ENCODE measurements at places on chromosomes 6 and 20.

DNA sequence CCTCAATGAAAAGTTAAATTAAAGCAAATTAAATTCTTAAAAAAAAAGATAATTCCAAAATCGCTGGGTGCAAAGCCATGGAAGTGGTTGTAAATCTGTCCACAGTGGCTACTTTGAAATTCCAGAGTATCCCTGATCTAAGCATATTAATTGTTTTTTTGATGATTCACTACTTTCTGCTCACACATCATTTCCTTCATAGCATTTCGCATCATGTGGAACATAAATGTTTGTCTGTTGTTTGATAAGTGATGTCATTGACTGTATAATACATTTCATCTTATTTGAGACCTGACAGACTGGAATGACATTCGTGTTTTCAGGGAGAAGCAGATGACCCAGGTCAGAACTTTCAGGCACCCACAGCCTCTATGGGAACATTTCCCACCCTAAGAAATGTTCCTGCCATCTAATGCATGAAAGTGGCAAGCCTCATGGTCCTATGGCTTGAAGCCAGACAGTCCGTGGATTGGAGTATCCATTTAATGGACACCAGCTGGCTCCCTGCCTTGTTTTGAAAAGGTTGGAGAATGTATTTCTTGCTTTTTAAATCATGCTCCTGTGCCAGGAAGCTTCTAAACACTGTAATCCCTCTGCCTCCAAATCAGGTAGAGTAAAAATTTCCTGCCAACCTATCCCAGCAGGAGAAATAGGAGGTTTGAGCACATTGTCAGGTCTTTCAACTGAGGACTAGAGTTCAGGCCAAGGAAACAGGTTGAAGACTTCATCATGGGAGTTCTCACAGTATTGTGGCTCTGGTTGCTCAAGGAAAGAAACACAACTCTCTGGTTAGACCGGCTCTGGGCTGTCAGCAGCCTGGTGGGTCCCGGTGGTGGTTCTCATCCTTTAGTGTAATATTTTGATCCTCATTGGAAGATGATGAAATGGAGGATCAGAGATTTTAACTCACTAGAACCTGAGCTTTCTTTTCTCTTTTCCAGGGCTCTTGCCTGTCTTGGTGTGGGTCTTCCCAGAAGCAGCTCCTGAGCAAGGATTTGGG lies 157.9 kb downstream of the SLC24A3 start:
- DNase-seq, result no peak

GRCh38 chr6:159220093-159220492 lies 50.9 kb downstream of the FNDC1 start:
- DNase-seq, result no peak

- no peak for DNase-seq
These were observed 466.2 kb downstream of the TFAP2A start for GRCh38 chr6:9948678-9949077.

DNA sequence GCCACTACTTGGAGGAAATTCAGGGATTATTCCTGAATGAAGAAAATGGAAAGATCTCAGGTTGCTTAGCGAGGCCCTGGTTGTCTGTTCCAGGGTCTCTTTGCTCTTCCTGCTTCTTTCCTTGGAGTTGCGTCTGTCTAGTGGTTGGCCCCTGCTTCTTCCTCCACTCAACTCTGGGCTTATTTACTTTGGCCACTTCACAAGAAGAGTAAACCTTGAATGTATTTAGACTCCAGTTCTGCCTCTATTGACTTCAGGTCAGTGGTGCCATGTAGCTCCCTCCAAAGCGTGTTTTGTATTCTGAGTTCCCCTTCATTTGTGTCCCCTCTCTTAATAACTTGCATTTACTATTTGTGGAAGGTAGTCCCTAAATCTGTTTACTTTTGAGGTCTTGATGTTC lies 456.5 kb downstream of the UTRN start:
- DNase-seq, result no peak

- no peak for DNase-seq
These were observed 131.2 kb upstream of the KCNG1 start for GRCh38 chr20:51153867-51154707.

- DNase-seq, result no peak
These were observed 113.9 kb downstream of the SLC22A3 start for GRCh38 chr6:160462116-160462515.

DNA sequence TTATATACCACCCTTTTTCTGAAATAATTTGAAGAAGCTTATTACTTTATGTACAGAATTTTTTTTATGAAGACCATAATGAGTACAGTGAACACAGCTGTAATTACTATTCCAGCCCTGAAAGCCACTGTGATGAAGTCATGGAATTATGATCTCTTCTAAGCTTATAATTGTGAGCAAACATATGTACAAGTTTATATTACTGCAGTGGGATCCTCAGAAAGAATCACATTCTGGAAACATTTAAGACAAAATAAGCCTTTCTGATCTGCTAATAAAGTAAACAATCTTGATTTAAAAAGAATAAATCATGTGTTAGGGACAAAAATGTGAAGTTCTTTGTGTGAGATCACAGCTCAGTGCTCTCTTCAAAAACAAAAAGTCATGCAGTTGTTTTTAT lies 560.4 kb downstream of the CD109 start:
- DNase-seq, result no peak

GRCh38 chr6:157432892-157433265 lies 51.9 kb downstream of the ZDHHC14 start:
- DNase-seq, result no peak

- DNase-seq, result no peak
These were observed 56.2 kb downstream of the BMP7 start for GRCh38 chr20:57210054-57210910.

DNA sequence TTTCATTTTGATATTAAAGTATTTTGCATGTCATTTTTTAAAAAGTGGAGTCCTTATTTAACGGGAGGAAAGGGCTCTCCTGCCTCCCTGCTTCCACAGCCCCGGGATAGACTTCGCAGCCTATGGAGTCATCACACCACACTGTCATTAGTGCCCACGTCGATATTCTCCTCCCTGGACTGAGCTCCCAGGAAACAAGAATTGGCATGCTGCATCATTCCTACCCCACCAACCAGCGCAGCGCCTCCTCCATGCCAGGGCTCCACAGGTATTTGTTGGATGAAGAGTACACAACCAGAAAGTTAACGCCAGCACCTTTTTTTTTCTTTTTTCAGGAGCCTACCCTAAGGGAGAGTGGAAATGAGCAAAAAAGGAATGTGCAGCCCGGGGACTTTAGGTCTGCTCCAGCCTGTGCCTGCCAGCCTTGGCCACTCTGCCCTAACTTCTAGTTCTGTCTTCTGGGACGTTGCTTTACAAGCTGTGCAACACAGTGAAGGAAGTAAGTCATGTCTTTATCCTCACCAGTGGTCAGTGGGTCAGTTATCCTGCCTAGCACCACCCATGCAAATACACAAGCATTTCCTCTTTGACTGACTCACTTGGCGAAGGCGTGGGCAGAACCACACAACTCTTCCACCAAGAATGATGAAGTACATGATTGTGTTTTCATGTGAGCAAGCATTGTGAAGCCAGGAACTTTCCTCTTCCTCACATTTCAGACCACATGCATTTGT lies 180.7 kb upstream of the UST start:
- no peak for DNase-seq

- no peak for DNase-seq
These were observed 23.8 kb upstream of the SMOC2 start for GRCh38 chr6:168417191-168417590.

DNA sequence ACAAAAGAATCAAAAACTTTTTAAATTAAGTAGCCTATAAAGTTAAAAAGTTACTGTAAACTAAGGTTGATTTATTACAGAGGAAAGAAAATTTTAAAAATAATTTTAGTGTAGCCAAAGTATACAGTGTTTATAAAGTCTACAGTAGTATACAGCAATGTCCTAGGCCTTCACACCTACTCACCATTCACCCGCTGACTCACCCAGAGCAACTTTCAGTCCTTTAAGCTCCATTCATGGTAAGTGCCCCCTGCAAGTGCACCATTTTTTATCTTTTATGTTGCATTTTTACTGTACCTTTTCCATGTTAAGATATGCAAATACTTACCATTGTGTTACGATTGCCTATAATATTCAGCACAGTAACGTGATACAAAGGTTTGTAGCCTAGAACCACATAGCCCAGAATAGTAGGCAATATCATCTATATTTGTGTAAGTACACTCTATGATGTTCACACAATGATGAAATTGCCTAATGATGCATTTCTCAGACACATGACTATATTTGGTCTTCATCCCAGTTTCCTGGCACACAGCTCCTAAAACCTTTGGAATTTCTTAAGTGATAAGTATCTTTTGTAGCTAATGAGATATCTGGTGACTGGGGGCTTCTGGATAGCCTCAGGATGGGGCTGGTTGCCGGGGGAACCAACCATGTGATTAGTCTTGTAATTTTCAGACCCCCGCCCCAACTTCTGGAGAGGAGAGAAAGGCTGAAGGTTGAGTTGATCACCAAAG lies 111.0 kb downstream of the MRPL14 start:
- no peak for DNase-seq

GRCh38 chr6:90098001-90098531 lies 198.6 kb downstream of the BACH2 start:
- no peak for DNase-seq

DNA sequence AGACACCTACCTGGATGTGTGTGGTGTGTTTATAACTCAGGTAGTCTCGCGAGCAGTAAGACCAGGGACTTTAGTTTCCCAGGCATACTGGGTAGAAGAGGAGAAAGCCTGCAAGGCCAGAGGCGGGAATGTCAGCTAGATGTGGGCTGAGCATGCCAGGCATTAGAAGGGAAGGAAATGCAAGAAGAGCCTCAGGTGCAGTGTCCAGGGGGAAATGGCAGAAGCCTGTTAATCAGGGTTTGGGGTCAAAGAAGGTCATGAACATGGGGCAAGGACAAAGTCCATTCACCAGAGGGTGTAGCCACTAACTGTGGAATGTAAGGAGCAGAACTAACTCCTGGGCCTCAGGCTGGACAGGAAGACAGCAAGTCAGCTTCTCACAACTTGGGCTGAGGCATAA lies 305.0 kb downstream of the SMOC2 start:
- no peak for DNase-seq

Measured in activated CD8-positive, alpha-beta memory T cell treated with anti-CD3 and anti-CD28 coated beads for 4 hours (primary cell).